Activated naive CD4-positive, alpha-beta T cell treated with anti-CD3 and anti-CD28 coated beads, Interleukin-2, amount 50 U/mL, for 72 hours (primary cell): ENCODE measurements at places on chromosomes 4 and X. TPM values are rescaled to one million over a fixed set of nuclear protein-coding genes. Genes with fewer than 3 reads are reported as not detected.

GRCh38 chr4:5970381-5971077 is 47.7 kb downstream of the C4orf50 start:
- DNase-seq: no peak

- DNase-seq: no peak
Observed at GRCh38 chrX:126552313-126553022, at the start of gene DCAF12L1. TSS of gene DCAF12L1 (minus strand) at chrX:126552814. CDS start at chrX:126552608, 206 bp downstream.

GRCh38 chrX:31483336-31483735 is 411.5 kb upstream of the FTHL17 start:
- DNase-seq: no peak

GRCh38 chr4:159506801-159507517 is 404.1 kb downstream of the RAPGEF2 start:
- no peak for DNase-seq

GRCh38 chr4:65535113-65535512 is 135.2 kb downstream of the EPHA5 start:
- DNase-seq: no peak

GRCh38 chr4:176319704-176320339 is at the start of gene SPCS3:
TSS of gene SPCS3 (plus strand) at chr4:176319966. CDS start at chr4:176320077, 111 bp downstream.
- peak; percentile 95 for DNase-seq

GRCh38 chr4:89949782-89950387 is 55.2 kb downstream of the MMRN1 start:
- no peak for DNase-seq

DNA sequence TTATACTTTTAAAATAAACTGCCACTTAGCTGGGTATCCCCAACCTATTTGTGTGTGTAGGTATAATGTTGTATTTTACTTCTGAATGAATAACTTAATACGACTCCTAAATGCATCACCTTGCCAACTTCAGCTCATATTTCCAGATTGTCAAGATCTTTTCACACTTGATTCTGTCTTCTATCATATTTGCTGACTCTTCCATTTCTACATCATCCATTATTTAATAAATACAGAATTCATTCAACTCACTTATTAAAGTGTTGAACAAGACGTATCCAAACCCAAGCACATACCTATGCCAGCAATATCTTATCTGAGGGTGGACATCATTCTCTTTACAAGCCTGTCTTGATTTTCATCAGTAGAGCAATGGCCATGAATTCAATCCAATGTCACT is 91.2 kb upstream of the FAM47C start:
- DNase-seq: no peak

- DNase-seq: no peak
Observed at GRCh38 chr4:130257271-130257670, 1161.3 kb downstream of the C4orf33 start.

GRCh38 chrX:20499763-20500162 is 233.1 kb upstream of the RPS6KA3 start:
- DNase-seq: no peak

DNA sequence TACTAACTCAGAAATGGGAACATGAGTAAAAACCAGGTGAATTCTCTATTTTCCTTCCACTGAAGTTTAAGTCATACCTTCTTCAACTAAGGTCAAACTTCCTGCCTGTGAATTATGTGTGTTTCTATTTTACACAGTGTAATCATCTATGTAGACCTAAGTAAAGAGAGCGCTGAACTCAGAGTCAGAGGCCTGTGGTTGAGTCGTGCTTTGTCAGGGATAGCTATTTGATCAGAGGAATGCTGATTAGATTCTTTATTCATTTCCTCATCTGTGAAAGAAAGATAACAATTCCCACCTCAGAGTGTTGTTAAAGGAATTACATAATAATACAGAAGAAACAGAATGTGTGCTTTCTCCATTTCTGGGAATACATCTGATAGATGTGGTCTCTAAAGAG is 654.1 kb downstream of the STIM2 start:
- DNase-seq: no peak

- no peak for DNase-seq
Observed at GRCh38 chr4:6402566-6403399, 69.6 kb downstream of the PPP2R2C start.

DNA sequence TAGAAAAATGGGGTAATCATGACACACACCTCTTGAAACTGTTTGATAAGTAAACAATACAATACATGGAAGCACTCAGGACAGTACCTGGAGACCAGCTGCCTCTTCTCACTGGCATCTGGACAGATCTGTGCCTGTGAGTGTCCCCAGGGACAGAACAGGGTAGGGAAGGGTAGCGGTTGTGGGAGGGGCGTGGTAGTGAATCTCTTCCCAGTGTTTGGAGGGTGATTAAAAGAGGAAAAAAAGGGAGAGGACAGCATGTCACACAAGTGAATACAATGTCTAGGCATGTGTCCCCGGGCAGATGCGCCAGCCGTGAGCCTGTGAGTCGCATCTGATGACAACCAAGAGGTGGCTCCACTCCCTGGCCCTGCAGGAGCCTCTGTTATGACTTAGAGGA is 138.8 kb upstream of the MSX1 start:
- no peak for DNase-seq

DNA sequence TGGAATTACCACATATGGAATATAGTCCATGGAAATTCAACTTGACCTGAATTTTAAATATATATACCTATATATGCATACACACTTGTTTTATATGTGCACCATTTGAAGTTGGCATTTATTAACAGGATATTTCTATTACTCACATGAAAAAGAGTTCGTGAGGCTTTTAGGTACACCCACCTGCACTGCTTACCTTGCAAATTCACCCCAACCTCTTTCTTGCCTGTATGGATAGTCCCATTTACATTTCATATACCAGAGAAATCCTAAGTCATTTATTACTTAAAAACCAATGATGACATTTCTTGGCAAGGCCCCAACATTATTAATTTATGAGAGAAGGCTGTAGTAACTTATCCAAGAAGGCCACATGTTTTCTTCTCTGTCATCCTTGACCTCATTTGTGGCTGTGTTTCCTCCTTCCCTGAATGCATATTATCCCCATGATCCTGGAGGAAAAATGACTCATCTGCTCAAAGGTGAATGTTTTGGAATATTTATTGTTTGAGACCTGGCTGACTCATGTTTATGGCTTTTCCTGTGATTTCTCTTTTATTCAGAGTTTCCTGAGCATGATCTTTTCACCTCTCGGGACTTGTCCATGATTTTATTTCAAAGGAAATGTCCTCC is 62.2 kb upstream of the FAM241A start:
- DNase-seq: no peak

GRCh38 chr4:39932776-39933402 is 44.8 kb downstream of the PDS5A start:
- DNase-seq: no peak

DNA sequence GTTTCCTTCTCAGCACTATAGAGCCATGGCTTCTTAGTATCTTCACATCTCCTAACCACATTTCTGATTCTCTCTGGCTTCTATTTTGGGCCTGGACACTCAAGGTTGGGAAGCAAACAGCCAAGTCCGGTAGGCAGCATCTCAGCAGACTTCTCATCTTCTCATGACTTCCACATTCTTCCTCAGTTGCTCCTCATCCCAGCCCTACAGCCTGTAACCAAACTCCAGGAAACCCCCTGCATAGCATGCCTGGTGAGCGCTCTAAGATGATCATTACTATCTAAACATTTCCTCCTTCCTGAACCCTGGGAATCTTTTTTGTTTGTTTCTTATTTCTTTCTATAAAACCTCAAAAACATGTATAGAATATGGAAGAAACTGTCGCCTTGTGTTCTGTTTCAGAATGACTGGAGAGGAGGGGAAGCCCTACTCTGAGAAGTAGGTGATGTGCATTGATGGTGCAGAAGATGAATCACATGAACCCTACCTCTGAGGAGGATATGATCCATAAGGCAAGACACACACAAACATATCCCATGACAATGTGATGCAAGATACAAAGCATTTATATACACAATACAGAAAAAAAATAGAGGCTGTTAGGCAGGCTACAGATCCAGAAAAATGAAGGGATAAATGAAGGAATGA is 219.8 kb upstream of the GYPA start:
- DNase-seq: no peak

The PNMA5 gene
- not detected for total RNA-seq

The DDIT4L gene
- 2.0 TPM for total RNA-seq

The TEX13B gene
- total RNA-seq: not detected

The SRPK3 gene
- not detected for total RNA-seq

The ETNPPL gene
- not detected for total RNA-seq

The GLRA3 gene
- not detected for total RNA-seq

The RTL3 gene
- total RNA-seq: not detected

The TMSB15B gene
- 6.4 TPM for total RNA-seq
